ENCODE measurements at places on chromosomes 12 and 14. TPM values are rescaled to one million over a fixed set of nuclear protein-coding genes. Genes with fewer than 3 reads are reported as not detected.
A peak's percentile ranks its signal among the peaks of the same experiment; 100 is the strongest.

- peaks cover 22% of the 10 kb centered on the region for H3K4me1 ChIP-seq
- peak; percentile 52 for DNase-seq
- no peak overlapping the region for H3K4me3 ChIP-seq
- no peaks in the 10 kb centered on the region for H3K27me3 ChIP-seq
- H3K36me3 ChIP-seq, result no peaks in the 10 kb centered on the region
Observed at GRCh38 chr12:128078301-128078971, 188.5 kb upstream of the TMEM132C start.

DNA sequence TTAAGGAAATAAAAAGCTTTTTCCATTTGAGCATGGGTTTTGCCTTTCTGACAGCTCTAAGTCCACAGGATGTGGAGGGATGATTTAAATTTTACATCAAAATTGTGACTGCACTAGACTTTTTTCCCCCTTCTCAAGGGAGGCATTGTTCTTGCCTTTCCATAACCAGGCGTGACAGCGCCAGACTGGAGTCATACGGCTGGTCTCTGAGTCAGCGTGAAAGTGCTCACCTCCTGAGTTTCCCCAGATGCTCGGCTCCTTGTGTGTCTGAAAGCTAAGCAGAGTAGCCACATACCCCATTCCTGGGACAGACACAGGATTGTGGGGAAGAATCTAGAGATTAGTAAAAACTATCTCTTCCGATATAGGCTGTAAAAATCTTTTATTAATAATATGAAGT lies 43.1 kb downstream of the SOX5 start:
- peaks cover 5% of the 10 kb centered on the region for H3K4me1 ChIP-seq
- H3K4me3 ChIP-seq, result no peak overlapping the region
- no peaks in the 10 kb centered on the region for H3K36me3 ChIP-seq
- DNase-seq, result peak; percentile 94

Gene OTUB2
- total RNA-seq, result 3.3 TPM

GRCh38 chr14:76919431-76920330 lies 93.5 kb downstream of the LRRC74A start:
- H3K4me3 ChIP-seq, result peak overlapping the region; percentile 9
- H3K27ac ChIP-seq, result peak overlapping the region; percentile 98
- DNase-seq, result peak; percentile 88
- H3K27me3 ChIP-seq, result no peaks in the 10 kb centered on the region
- H3K36me3 ChIP-seq, result no peaks in the 10 kb centered on the region

DNA sequence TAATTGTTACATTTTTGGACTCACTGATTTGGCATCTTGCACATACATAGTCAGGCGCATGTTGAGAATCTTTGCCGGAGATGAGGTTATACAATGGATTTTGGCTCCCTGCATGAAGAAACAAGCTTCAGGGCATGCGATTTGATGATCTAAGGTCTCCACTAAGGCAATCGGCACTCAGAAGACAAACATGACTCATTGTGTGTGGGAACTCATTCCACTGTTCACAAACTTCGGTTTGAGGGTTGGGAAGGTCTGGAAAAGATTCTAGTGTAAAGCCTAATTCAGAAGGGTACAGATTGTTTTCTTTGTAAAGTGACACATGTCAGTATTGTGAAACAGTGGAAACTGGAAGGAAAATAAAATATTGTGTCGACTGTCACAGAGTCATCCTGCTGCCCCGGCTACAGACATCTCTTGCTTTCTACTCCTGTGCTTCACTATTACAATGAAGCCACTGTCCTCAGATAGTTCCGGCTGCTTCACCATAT lies 192.6 kb upstream of the HMGA2 start:
- H3K27ac ChIP-seq, result peak overlapping the region; percentile 98
- H3K4me3 ChIP-seq, result no peak overlapping the region
- no peaks in the 10 kb centered on the region for H3K36me3 ChIP-seq
- no peaks in the 10 kb centered on the region for H3K27me3 ChIP-seq
- DNase-seq, result peak; percentile 100

GRCh38 chr14:91139776-91140175 lies 25.9 kb downstream of the DGLUCY start:
- H3K27me3 ChIP-seq, result peaks cover 31% of the 10 kb centered on the region
- no peaks in the 10 kb centered on the region for H3K4me1 ChIP-seq
- no peak overlapping the region for H3K27ac ChIP-seq
- no peaks in the 10 kb centered on the region for H3K36me3 ChIP-seq

- no peaks in the 10 kb centered on the region for H3K4me1 ChIP-seq
- peak; percentile 14 for DNase-seq
- H3K27ac ChIP-seq, result no peak overlapping the region
- no peak overlapping the region for H3K4me3 ChIP-seq
Observed at GRCh38 chr12:25929142-25929541, 29.3 kb upstream of the RASSF8 start.

Gene SPTB
- 0.43 TPM for total RNA-seq

- peak overlapping the region; percentile 33 for H3K27ac ChIP-seq
- peaks cover 20% of the 10 kb centered on the region for H3K4me1 ChIP-seq
- H3K4me3 ChIP-seq, result no peak overlapping the region
- peaks cover 5% of the 10 kb centered on the region for H3K27me3 ChIP-seq
Observed at GRCh38 chr14:92503756-92504491, 9.7 kb upstream of the RIN3 start.

DNA sequence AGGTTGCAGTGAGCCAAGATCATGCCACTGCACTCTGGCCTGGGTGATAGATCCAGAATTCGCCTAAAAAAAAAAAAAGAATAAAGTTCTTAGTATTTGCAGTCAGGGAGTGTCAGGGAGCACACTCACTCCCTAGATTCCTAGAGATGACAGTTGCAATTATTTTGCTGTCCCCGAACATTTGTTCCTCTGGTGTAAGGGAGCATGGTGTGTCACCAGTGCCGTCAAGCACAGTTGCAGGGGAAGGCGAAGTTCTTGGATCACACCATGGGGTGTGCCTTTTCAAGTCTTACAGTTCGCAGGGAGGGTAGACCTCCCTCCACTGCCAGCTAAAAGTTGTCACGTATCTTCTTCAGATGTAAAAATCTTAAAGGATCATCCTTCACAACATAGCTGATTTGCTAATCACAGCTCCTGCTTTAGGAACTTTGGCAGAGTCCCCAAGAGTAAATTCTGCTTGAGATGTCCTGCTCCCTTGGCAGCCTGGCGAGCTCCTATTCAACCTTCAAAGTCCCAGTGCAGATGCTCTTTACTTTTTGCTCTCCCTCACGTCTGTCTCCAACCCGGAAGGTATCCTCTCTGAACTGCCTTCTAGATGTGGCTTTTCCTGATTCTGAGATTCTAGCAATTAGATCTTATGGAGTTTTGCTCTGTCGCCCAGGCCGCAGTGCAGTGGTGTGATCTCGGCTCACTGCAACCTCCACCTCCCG lies 11.3 kb downstream of the ACACB start:
- no peaks in the 10 kb centered on the region for H3K36me3 ChIP-seq
- DNase-seq, result no peak
- no peaks in the 10 kb centered on the region for H3K27me3 ChIP-seq
- no peak overlapping the region for H3K27ac ChIP-seq
- no peak overlapping the region for H3K4me3 ChIP-seq

Gene FITM1
- total RNA-seq, result not detected

Gene TMCC3
- 3.5 TPM for total RNA-seq

DNA sequence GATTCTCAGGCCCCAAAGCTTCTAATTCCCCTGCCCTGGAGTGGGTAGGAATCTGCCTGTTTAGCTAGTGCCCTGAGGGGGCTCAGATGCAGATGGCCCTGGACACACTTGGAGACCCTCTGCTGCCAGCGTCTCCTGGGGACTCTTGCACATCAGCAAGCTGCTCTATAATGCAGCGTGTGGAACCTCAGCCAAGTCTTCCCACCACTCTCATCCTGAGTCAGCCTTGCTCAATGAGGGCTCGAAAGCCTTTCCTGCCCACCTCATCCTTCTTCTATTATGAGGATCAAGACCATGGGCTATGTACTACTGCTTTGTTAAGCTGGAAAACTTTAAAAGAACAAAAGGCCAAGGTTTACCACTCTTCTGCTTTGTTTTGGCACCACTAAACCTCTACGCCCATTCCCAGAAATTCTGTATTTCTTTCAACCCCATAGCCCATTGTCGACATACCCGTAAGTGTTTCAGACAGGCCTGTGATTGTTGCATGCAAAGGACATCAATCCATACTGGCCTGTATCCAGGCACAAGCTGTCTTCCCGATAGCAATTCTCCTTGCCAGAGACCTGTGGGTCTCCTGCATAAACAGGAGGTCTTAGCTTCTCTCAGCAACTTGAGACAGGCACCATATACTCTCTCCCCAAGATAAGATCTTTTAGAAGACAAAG lies 246.9 kb downstream of the DPF3 start:
- peak overlapping the region; percentile 54 for H3K27ac ChIP-seq
- DNase-seq, result peak; percentile 90
- H3K27me3 ChIP-seq, result no peaks in the 10 kb centered on the region
- H3K4me1 ChIP-seq, result peaks cover 55% of the 10 kb centered on the region
- H3K4me3 ChIP-seq, result no peak overlapping the region

Gene MAP1LC3B2
- 5.2 TPM for total RNA-seq

DNA sequence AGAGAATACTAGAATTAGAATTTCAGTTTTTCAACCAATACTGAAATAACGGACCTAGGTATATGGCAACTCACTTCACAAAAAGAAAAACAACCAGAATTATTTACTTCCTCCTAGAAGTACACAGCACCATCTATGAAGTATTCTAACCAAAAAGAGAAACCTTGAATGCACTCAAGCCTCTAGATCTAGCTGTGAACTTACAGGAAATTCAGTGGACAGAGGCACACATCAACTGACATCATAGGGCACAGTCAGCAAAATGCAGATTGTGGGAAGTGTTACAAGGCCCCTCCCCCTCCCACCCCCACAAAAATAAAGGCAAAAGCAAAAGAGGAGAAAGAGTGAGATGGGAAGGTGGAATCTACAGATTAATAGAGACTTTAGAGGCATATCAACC lies 102.4 kb downstream of the TMTC1 start:
- no peak overlapping the region for H3K27ac ChIP-seq
- no peak for DNase-seq
- H3K4me3 ChIP-seq, result no peak overlapping the region
- H3K27me3 ChIP-seq, result no peaks in the 10 kb centered on the region
- H3K4me1 ChIP-seq, result no peaks in the 10 kb centered on the region
- H3K36me3 ChIP-seq, result no peaks in the 10 kb centered on the region

Gene SLC39A2
- 0.30 TPM for total RNA-seq

- H3K27ac ChIP-seq, result no peak overlapping the region
- DNase-seq, result peak; percentile 45
- H3K4me1 ChIP-seq, result peaks cover 5% of the 10 kb centered on the region
Observed at GRCh38 chr14:105294142-105294597, 6.6 kb downstream of the BRF1 start.

Gene PPM1H
- 7.8 TPM for total RNA-seq

DNA sequence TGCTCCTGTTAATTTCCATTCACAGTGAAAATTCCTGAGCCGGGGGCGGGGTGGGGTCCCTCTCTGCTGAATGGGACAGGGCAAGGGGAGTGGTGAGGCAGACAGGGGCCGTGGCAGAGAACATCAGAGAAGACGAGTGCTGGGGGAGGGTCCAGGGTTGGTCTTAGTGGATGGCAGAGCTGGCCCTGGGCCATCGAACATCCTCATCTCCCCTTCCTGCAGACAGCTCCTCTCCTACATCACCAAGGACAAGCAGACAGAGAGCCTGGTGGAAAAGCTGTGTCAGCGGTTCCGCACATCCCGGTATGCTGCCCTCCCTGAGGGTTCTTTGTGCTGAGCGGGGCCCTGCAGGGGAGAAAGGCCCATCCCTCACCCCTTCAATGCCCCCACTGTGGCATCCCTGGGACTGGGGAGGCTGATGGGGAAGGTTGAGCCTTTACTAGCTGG lies 5.0 kb upstream of the GAPDH start:
- no peaks in the 10 kb centered on the region for H3K27me3 ChIP-seq
- DNase-seq, result no peak
- no peak overlapping the region for H3K27ac ChIP-seq

Gene PLEKHG7
- total RNA-seq, result 0.68 TPM

DNA sequence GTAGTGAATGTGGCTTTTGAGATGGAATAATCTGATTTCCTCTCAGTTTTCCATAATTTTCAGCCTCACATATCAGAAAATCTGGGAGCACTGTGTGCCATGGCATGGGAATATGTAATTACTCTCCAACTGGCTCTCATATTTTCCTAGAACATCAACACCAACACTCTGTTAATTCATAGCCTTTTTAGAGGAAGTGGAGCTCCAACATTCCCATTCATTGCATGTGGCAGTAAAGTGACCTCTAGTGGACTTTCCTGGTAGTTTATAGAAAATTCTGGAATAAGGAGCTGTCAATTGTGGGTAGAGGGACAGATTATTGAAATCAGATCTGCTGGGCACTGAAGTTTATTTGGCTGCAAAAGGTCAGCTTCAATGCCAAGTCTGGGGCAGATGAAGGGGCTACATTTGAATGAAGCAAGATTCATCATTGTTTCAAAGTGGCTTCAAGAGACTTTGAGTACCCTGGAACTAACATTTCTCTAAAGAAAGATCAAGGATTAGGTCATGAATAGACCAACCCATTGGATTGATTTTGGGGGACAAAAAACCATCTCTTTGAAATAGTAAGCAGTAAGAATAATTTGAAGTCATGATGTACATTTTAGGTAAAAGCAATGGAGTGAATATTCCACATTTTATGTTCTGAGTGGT lies 23.6 kb upstream of the USP44 start:
- H3K27me3 ChIP-seq, result peaks cover 15% of the 10 kb centered on the region
- H3K4me3 ChIP-seq, result no peak overlapping the region
- DNase-seq, result peak; percentile 34
- H3K4me1 ChIP-seq, result no peaks in the 10 kb centered on the region

DNA sequence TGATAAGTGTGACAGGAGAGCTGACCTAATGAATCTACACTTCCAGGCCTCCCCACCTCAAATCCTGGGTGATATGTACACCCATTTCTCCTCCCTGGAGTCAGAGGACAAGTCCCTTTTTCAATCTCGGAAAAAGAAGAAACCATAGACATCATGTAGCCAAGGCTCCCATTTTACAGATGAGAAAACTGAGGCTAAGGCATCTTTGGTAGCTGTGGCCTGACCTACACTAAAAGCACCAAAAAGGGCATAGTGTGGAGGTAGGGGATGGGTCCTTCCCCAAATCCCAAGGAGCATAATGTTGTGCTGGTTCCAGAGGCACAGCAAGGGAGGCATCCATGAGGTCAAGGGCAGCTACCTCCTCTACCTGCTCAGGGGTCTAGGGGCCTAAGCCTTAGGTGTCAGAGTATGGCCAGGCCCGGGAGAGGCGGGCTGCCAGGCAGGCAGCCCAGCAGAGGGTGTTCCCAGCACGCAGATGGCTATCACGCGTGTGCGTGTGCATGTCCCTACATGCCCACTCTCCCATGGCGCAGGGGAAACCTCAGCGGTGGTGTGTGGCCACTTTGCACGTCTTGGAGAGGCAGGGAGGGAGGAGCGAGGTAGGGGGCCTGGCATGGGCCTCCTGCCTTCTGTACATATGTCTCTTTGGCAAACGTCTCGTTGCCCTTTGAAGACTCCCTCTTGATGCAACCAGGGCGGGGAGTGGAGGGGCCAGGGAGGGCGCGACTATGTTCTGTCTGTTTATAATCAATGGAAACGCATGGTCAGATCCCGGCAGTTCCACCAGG lies 2.5 kb downstream of the PGF start:
- H3K4me1 ChIP-seq, result peaks cover 10% of the 10 kb centered on the region
- H3K27me3 ChIP-seq, result no peaks in the 10 kb centered on the region

GRCh38 chr12:32906399-32907165 lies 10.0 kb upstream of the PKP2 start:
- H3K4me1 ChIP-seq, result no peaks in the 10 kb centered on the region
- no peaks in the 10 kb centered on the region for H3K27me3 ChIP-seq
- H3K36me3 ChIP-seq, result no peaks in the 10 kb centered on the region
- no peak overlapping the region for H3K27ac ChIP-seq

Gene RFX4
- 0.07 TPM for total RNA-seq

- H3K27ac ChIP-seq, result no peak overlapping the region
- no peaks in the 10 kb centered on the region for H3K27me3 ChIP-seq
- peak; percentile 30 for DNase-seq
Observed at GRCh38 chr12:77299001-77299400, 233.6 kb upstream of the E2F7 start.
